Stimulated activated CD4-positive, alpha-beta T cell treated with anti-CD3 and anti-CD28 coated beads, Interleukin-1b, Interleukin-23, amount 100 ng/mL, for 1 hour (primary cell): ENCODE measurements at places on chromosomes 16 and 17.

DNA sequence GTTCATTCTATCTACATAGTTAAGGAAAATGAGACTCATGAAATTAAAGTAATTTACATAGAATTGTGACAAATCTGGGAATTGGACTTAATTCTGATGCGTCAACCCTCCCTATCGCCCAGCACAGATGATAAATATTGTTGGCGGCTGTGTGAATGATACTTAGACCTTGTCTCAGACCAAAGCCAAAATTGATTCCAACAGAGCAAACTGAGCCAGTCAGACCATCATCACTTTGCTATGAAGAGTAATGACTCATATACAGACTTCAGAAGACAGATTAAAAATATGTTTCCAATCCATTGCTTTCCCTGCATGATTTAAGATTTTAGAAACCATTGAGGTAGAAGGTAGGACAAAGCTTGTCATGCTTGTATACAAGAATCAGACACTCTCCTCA lies 1156.7 kb upstream of the CDH8 start:
- no peak for DNase-seq

DNA sequence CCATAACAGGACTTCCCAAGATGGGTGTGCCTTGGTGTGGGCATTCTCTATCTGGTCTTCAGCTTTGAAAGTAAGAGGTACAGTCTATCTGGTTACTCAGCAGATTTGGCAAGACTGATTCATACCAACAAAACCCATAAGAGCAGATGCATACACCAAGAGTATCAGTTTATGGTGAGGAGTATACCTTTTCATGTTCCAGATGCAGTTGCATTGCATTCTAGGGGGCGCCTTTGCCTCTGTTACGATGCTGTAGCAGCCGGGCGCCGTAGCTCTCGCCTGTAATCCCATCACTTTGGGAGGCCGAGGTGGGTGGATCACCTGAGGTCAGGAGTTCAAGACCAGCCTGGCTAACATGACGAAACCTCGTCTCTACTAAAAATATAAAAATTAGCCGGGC lies 31.1 kb upstream of the CARMIL2 start:
- DNase-seq: no peak

DNA sequence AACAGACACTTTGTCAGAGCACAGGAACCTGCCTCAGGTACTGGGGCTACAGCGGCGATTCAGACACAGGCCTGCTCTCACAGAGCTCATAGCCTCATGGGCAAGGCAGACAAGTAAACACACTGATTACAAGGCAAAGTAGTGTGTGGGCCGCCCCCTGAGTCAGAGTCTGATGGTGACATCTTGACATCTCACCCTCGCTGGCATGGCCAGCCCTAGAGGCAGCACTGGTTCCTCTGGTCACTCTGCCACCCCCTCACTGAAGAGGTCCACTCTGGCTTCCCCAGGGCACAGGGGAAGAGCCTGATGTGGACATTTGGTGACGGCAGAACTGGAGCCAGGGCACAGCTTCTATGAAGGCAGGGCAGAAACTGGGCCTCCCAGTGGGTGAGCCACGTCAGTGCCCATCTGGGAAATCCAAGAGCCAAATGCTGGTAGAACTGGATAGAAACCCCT lies 32.9 kb upstream of the TOB1 start:
- DNase-seq: no peak

- no peak for DNase-seq
These were observed 75.7 kb downstream of the MYO1D start for GRCh38 chr17:32801193-32801592.

DNA sequence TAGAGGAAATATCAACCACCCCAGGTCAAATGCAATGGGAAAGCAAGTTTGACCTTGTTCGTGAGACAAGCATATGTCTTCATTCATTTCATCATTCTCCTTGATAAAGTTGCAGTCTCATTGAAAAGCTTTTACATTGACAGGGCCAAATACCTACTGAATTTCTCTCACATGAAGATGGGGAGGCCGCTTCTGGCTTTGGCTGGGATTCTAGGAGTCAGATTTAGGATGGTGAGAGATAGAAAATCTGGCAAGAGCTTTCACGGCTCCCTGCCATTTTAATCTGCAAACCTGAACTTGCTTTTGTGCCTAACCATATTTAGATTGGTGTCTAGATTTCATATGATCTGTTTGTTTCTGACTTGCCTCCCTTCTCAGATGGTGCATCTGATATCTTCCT lies 88.0 kb downstream of the TMEM100 start:
- no peak for DNase-seq

DNA sequence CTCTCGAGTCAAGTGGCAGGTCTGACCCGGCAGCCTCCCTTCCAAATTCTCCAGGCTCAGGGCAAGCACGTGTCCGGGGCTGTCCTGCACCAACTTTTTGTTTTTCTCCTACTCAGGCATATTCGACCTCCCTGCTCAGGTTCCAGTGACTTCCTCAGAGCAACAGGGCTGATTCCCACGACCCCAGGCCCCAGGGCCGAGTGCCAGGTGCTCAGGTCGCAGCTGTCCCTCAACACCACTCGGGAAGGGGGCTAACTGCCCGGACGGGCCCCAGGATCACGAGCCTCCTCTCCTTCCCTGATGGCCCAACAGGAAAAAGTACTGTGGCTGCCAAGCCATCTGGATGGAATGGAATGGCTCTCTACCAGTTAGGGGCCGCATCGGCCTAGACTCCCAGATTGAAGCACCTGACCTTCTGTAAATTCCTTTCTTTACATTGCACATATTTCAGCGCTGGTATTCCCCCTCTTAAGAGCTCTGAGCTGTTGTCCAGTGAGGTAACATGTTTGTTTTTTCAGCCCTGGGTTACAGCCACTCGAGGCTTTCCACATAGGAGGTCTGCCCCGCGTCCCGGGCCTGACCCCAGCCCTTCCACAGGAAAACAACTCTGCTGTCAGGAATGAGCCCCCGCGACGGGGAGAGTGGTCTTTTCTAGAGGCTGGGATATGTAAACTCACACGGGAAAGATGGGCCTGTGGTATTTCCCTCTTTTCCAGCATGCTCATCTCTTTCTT lies 25.0 kb downstream of the NXN start:
- DNase-seq: no peak

DNA sequence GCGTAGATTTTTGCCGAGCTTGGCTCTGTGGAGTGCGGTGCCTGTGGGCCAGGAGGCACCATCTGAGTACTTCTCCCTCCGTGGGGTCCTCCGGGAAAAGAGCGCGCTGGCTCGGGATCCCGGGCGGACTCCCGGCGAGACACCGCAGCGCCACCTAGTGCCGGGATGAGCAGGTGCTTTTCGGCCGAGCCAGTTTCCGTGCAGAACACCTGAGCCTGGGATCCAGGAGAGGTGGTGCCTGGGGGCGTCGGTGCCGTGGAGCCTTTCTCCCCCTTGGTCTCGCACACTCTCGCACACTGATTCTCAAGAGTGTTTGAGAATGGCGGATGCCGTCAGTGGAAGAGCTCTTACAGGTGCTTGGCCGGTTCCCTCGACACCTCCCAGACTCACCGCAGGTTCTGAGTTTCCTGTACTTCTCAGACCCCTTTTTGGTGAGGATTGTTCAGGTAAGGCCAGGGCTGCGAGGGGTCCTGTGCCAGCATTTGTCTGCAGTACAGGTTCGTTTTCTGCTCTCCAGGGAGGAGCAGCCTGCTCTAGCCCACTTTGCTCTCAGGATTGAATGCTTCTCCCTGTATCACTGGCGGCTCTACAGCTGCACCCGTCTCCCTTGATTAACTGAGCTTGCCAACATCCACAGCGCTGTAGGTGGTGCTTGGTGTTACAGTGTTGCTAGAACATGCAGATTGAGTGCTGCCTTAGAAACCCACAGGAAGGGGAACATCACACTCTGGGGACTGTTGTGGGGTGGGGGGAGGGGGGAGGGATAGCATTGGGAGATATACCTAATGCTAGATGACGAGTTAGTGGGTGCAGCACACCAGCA lies 23.3 kb downstream of the TBCD start:
- DNase-seq: no peak
